ENCODE measurements at places on chromosomes 7 and 10.

DNA sequence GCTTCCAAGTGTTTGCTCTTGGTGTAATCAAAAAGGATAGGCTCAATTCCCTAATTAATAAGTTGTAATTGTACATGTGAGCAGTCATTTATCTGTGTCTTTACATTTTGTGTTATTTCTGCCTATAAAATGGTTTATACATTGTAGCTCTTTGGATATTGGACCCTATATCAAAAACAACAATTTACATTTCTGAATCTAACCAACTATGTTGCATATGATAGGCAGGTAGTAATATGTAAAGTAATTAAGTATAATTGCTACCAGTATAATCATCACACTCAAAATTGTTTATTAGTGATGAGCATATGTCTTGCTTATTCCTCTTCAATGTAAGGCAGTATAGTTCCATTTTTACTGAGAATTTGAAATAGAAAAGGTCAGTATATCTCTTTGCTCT lies 13.8 kb downstream of the AKR1C1 start:
- no peak for DNase-seq

DNA sequence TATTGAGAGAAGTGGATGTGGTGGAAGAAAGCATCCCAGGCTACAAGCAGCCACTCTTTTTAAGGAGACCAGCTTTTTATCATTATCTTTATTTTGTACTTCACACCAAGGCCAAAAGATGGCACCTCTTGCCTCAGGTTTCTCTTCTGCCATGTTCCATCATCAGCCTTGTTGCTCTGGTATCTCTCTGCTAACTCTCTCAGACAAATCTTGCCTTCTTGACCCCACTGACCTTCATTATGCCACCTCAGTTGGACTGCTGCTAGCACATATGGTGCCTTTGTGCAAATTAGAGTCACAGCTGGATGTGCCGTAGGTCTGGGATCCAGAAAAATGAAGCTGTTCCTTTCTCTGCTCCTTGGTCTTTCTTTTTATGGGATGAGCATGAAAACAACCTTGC lies 47.1 kb upstream of the DYNC1I1 start:
- peak; percentile 17 for DNase-seq

GRCh38 chr7:774161-775109 lies 47.4 kb upstream of the PRKAR1B start:
- DNase-seq: peak; percentile 52

- no peak for DNase-seq
Measured at GRCh38 chr10:86553639-86554038, 32.0 kb upstream of the WAPL start.

DNA sequence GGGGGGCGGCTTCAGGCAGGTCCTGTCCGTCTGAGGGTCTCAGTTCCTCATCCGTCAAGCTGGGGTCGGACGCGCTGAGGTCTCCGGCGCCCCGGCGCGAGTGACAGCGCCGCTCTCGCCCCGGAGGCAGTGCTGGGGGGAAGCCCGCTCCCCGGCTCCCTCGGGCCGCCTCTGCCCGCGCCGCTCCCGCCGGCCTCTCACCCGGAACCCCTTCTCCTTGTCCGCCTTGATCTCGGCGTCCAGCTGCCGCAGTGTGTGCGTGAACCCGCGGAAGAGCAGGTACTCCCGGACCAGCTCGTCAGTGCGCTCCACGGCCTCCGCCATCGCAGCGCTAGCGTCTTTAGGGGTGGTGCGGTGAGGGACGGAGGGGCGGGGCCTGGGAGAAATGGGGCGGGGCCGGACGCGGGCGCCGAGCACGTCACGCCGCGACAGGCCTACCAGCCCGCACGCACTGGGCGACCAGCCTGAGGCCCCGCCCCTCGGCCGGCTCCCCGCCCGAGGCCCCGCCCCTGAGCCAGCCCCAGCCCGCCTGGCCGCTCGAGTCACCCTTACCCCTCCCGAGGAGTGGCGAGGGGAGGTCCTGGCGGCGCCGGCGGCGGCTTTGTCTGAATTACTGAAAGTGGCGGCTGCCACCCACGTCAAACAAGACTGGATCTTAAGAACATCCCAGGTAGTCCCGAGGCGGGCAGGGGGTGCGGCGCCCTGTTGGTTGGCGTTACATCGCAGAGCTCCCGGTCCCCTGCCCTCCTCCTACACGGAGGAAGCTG lies at the start of gene WDR91:
TSS of gene WDR91 (minus strand) at position 348 of the 767 bp plus-strand sequence. CDS start at position 324, 24 bp downstream.
- DNase-seq: peak; percentile 92

GRCh38 chr10:126309228-126309883 lies 78.9 kb downstream of the ADAM12 start:
- no peak for DNase-seq

GRCh38 chr7:33477719-33478480 lies 348.5 kb downstream of the BBS9 start:
- DNase-seq: no peak

DNA sequence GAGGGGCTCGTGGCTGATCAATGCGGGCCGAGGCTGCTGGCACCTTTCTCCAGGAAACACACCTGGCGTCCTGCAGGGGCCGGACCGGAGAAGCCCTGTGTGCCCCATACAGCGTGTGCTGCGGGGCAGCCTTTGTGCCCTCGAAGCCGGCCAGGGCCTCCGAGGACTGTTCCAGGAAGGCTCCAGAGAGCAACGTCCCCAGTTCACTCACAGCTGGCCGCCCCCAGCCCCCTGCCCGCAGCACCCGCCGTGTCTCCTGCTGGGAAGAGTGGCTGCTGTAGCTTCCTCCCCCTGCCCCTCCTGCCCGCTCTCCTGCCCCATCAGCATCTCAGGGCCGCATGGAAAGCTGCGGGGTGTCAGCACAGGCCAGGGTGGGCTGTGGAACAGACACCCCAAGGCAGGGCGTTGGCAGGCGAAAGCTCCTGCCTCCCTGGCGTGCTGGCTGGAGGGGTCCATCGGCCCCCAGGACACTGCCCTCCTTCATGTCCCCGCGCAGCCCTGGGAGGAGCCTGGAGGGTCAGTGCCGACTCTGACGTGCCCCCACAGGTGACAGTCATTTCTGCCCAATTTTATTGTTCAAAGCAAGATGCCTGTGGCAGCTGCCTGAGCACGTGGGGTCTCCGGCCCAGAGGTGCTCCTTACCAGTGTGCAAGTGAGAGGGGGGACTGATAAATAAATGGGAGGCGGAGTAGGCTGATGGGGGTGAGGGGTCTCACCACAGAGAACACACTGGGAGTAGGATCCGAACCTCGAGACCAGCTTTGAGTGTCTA lies 95.8 kb upstream of the DIP2C start:
- no peak for DNase-seq

DNA sequence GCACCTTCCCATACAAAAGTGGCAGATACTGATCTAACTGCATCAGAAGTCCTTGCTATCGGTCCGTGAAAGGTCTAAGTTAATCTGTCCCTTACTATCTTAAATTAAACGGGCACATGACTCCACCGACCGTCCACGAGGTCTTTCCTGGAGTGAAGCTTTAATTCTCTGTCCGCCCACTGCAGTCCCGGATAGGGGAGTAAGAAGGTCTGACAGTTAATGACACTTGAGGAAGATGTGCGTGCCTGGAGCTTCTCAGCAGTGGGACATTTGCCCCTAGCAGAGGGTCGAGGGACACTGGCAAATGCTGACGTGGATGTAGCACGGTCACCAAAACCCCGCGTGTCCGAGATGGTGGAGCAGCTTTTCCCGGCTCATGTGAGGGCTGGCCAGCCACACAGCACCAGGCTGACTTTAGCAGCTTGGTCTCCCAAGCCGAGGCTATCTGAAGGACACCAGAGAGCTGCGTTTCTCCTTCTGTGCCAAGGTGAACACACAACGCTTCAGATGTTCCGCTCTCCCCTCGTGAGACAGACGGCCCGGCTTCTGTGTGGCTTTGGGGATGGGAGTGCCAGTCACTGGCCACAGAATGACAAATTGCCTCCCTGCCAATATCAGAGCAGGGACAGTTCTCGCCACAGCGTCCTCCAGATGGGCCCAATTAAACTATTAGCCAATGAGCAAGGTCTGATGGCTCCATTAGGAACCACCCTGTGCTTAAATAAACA lies 86.6 kb downstream of the ADARB2 start:
- DNase-seq: no peak

- no peak for DNase-seq
Measured at GRCh38 chr7:93053209-93053948, 64.4 kb downstream of the SAMD9 start.

GRCh38 chr7:3274131-3274530 lies 26.9 kb upstream of the SDK1 start:
- DNase-seq: no peak

GRCh38 chr10:49596836-49597235 lies 13.3 kb upstream of the SLC18A3 start:
- no peak for DNase-seq

GRCh38 chr7:125480762-125481161 lies 551.1 kb upstream of the POT1 start:
- no peak for DNase-seq

DNA sequence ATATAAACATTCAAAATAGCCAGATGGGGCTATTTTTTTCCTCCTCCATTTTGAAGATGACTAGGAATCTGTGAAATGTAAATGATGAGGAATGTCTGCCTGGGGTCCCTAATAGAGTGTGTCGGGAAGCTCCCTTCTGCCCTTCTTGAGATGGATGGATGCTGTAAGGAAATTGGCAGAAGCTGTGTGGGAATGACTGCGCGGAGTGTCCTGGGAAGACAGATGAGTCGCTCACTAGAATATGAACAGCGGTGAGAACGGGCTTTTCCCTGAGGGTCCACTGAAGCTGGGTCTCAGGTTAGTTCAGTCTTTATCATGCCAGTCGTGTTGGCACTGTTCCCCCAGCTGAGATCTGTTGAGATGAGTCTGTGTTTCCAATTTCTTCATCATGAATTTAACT lies 75.1 kb upstream of the PLPP4 start:
- no peak for DNase-seq

All from choroid plexus epithelial cell (primary cell).